Fibroblast of lung (primary cell): ENCODE measurements at places on chromosomes 2 and 18.

DNA sequence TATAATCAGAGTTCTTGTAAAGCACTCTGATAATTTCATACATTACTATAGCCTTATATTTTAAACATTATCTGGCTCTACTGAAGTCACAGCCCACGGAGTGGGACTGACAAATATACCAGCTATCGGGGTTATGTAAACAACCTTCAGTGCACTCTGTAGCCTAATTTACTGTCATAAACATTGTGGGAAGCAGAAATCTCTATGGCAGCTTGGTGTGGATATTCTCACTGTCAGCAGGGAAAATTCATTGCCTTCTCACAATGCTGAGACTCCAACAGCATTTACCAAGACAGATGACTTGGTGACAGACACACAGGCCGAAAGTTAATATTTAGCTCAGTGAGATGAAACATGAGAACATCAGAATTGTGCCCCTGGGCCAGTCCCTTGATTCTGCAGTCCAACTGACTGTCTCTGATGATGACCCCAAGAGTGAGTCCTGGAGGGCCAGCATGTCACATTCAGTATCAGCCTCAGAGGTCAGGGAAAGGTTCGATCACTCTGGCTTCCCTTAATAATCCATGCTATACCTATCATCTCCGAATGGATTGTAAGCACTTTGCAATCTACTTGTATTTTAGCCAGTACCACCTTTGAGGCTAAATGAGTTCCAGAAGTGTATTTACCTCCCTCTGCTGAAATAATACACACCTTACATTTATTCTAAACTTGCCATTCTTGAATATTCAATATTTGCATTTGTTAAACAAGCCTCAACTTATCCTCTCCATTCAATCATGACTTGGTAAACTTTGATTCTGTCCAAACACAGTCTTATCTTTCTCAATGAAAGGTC is 146.2 kb upstream of the OSR1 start:
- no peak for DNase-seq

DNA sequence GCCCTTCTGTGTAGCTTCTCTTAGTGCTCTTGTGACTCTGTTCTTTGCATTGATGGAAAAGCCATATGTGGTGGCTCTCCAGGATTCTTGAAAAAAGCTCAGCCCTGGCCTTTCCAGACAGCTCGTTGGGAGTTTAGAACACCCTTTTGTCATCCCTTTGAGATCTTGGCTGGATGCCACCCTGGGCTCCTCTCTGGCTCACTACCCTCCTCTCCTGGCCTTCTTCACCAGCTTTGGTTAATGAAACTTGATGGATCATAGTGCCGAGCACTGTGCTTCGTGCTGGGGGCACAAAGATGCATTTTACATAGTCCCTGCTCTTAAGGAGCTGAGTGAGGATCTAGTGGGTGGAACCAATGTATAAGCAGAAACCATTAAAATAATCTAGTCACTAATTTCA is 15.6 kb upstream of the FHOD3 start:
- DNase-seq, result no peak

DNA sequence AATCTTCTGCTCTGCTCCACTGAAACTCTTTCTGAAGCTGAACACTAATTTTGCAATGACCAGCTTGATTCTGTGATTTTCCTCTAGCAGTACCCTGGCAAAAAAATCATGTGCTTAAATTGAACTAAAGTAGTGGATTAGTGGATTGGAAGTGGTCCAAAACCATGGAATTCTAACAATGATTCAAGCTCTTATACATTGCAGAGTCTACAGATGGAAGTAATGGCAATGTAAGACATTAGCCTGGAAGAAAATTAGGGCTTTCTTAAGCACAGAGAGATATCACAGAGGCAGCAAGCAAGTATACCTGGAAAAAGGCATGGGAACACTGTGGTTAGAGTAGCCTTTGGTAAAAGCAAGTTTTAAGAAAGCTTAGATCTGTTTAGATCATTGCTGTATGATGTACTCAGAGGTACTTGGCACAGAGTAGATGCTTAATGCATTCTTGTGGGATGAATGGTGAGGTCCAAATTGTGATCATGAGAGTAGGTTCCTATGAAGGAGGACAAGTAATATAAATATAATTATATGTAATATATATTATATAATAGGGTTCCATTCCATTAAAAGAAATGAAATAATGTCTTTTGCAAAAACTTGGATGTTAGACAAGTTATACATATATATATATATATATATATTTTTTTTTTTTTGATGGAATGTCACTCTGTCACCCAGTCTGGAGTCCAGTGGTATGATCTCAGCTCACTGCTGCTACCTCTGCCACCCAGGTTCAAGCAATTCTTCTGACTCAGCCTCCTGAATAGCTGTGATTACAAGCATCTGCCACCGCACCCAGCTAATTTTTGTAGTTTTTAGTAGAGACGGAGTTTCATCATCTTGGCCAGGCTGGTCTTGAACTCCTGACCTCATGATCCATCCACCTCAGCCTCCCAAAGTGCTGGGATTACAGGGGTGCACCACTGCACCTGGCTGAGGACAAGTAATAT is 172.2 kb upstream of the SCN7A start:
- DNase-seq, result peak; percentile 85

- DNase-seq, result no peak
Measured at GRCh38 chr2:56021136-56021474, 97.5 kb upstream of the EFEMP1 start.

DNA sequence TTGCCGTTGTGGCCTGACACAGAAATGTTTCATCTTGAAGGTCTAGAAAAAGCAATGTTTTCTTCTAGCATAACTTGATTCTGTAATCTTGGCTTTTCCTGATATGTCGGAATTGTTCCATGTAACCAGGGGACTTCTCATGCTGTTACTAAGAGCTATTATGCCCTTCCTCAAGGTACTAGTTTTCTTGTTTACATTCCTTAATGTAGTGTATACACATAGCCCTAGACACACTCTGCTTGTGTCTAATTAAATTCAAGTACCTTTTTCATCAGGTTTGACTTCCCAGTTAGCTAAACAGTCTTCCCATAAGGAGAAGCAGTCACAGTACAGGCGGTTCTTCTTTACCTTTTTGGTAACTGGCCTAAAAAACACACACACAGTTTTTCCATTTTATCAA is 122.8 kb upstream of the MSH6 start:
- DNase-seq, result no peak

- no peak for DNase-seq
Measured at GRCh38 chr2:134677856-134678756, 40.7 kb downstream of the TMEM163 start.

GRCh38 chr2:86821842-86822241 is 31.1 kb upstream of the CD8A start:
- DNase-seq, result no peak

GRCh38 chr2:106037262-106037661 is 156.8 kb downstream of the UXS1 start:
- no peak for DNase-seq

- DNase-seq, result no peak
Measured at GRCh38 chr2:142885543-142885942, 8.1 kb downstream of the KYNU start.

DNA sequence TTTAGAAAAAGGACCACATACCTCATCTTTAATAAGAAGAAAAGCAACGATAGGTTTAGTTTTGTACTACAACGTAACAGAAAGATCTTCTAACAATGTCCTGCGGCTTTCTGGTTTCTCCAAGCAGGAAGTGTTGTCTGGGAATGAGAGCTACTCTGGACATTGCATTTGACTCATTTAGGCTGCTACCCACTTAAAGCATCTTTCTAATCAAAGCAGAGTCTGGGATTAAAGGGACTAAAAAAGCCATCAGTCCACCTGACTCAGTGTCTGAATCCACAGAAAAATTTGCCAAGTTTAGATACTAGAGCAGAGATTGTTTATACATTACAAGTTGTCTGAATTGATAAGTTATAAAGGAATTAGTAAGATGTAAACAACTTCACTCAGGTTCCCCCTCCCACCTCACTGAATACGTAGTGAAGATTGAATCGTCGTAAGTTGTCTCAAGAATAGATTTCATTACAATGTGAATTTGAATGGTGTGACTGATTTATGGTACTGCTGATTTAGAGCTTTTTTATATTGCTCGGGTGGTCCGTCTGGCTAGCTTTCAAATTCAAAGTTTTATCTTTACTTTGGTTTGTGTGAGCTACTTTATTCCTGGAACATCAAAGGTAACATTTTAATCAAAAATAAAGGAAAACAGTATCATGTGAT is 70.2 kb upstream of the SMIM21 start:
- peak; percentile 72 for DNase-seq

DNA sequence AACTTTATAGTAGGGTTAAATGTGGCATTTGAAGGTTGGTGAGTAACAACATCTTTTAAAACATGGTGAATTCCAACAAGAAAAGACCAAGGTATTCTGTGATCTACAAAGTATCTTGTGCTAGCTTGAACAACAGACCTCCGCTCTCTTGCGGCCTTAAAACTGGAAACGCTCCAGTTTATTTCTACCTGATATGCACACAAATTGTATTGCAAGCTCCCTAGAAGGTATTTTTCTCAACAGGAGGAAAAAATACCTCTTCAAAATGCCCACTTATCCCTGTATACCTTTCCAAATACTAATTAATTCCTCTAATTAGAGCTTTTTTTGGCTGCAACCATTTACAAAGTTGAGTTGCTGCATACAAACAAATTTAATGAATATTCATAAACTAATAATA is 69.5 kb downstream of the KCNH7 start:
- DNase-seq, result no peak

- no peak for DNase-seq
Measured at GRCh38 chr2:9799011-9799596, 44.2 kb upstream of the TAF1B start.

DNA sequence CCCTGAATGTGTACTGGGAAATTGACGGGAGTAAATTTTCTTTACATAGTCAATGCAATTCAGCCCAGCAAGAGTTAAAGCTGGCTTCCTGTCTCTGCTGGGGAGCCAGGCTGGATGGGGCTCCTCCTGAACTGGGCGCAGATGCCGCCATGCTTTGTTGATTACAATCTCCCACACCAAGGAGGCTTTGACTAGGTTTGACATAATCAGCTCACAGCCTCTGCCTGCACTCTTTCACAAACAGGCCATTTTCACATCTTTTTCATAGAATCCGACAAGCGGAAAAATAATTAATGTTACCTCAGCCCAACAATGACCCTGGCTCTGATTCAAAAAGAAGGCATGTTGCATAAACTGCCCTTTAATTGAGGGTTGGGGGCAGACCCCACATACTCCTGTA is 54.3 kb downstream of the FOXI3 start:
- DNase-seq, result no peak

GRCh38 chr2:74418312-74418711 is 3.1 kb downstream of the C2orf81 start:
- no peak for DNase-seq

- DNase-seq, result no peak
Measured at GRCh38 chr2:112077814-112078213, 22.7 kb downstream of the TMEM87B start.

- DNase-seq, result peak; percentile 24
Measured at GRCh38 chr18:56108478-56109367, 520.7 kb upstream of the TCF4 start.

DNA sequence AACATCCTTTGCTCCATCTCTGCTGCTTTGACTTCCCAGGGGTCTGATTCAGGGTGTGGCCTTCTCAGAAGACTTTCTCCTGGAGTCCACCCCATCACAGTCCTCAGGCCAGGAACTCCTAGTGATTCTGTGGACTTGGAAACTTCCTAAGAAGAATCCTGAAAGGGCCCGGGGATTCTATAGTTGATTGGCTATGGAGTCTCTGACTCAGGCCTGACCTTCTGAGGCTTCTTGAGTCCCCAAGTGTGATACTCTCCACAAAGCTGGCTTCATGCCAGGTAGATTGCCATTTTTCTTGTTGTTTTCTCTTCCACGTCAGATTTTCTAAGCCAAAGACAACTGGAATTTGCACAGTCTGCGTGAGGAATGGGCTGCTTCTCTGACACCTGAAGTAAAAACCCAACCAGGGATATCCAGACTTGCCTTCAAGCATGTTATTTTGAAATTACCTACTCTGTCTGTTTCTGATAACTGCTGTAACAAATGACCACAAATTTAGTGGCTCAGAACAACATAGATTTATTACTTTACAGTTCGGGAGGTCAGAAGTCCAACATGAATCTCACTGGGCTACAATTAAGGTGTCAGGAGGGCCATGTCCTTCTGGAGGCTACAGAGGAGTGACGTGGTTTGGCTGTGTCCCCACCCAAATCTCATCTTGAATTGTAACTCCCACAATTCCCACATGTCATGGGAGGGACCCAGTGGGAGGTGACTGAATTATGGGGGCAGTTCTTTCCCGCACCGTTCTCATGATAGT is 69.3 kb downstream of the ALPK2 start:
- peak; percentile 45 for DNase-seq

GRCh38 chr2:33430856-33431255 is 45.6 kb upstream of the RASGRP3 start:
- DNase-seq, result no peak

DNA sequence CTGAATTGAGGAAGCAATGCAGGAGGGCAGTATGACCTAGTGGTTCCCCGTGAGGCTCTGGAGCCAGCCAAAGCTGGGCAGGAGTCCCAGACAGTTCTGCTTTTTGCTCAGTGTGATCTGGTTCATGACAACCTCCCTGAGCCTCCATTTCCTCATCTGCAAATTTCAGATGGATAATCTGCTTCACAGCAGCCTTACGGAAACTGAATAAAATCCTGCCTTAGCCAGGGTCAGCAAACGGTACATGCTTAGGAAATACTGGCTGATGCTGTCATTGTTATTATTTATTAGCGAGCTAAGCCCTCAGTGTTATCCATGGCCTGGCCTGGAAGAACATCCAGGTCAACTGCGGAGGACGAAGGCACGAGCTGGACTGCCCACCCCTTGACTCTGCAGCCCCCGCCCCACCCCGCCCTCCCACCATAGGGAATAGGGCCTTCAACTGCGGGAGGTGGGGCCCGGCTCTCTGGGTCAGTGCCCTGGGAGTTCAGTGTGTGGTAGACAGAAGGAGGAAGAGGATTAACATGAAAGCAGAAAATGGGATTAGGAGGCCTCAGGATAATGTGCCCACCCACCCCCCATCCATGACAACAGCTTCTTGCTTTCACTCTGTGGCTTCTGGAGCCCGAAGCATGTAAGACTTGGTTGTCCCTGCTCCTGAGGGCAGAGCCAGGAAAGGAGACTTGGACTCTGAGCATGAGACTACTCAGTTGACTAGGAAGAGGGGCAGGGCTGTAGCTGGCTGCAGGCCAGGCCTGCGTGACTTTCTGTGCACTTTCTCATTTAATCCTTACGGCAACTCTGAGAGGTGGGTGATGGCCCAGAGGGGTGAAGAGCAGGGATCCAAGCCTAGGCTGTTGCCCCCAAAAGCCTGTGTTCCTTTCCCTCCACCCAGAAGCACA is 13.1 kb downstream of the PKDCC start:
- peak; percentile 19 for DNase-seq

DNA sequence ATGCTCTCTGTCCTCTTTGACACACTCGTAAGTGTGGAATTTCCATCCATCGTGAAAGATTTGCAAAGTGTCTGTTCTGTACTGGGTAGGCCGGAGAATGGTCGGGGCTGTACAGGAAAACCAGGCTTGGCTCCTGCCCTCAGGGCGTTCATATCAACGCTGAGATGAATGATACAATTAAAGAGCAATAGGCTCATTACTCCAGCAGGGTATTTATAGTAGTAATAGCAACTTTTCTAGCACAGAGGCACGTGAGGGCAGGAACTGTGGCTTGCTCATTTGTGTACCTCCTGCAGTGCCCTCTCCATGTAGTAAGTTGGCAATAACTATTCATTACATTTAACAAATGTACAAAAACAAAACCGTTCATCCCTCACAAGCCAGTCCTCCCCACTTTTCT is 5.3 kb upstream of the NCK2 start:
- DNase-seq, result no peak

- DNase-seq, result peak; percentile 79
Measured at GRCh38 chr2:157894694-157895435, 18.7 kb upstream of the ACVR1 start.
